AG20443 (cell line): ENCODE measurements at places on chromosomes 7 and 10.

- no peak for DNase-seq
These were observed 7.1 kb upstream of the MALSU1 start for GRCh38 chr7:23291957-23292560.

DNA sequence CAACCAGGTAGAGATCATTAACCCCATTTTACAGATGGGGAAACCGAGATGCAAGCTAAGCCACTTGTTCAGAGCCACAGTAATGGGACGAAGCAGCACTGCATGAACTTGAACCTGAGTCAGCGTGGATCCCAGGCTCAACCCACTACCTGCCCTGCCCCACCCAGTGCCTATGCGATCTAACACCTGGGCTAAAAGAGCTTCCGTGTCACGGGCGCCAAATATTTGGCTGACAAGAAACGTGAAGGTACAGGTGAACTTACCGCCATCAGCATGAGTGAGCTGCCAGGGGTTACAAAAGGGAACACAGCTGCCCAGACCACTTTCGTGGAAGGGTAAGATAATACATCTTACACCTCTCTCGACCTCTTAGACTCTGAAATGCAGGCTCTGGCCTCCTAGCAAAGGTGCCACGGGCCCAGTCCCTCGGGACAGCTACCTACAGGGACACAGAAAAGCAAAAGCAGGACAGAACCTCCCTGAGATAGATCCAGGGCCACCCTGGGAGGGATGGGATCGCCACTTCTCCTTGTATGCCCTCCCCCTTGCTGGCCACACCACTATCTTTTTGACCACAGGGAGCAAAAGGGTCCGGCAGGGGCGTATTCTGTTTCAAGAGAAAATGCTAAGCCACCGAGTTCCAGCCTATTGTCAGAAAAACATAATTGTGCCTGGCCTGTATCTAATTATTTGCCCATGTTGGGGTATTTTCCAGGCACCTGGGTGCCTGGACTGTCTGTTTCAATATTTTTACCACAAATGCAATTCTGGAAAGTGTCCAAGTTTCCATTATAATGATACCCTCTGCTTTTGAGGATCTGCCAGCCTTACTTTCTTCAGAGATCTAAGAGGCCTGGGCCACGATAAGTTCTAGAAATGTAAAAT, 6.4 kb downstream of the CHST15 start:
- no peak for DNase-seq

DNA sequence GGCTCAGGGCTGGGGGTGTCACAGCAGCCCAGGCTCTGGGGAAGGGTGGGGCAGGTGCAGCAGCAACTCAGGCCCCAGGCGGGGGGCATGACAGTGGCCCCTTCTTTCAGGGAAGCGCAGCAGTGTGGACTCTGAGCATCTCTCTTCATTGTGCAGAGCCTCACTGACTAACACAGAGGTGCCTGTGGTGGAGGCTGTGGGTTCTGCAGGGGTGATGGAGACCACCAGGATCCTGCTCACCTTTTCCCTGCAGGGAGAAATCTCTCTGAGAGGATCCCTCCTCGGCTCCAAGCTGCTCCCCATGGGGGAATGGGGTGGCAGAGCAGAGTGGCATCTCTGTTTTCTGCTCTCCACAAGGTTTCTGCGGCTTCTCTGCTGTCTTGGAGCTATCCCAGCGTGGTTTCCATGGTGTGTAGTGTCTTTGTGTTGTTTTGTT, 37.8 kb upstream of the SHH start:
- DNase-seq: no peak

- peak; percentile 62 for DNase-seq
These were observed 1174.3 kb downstream of the GATA3 start for GRCh38 chr10:9228771-9229170.

- no peak for DNase-seq
These were observed 435.9 kb downstream of the PLXNA4 start for GRCh38 chr7:132140341-132140740.

- no peak for DNase-seq
These were observed 272.9 kb downstream of the GALNT17 start for GRCh38 chr7:71404726-71405345.

- no peak for DNase-seq
These were observed 84.7 kb downstream of the CHST15 start for GRCh38 chr10:124008681-124009080.

DNA sequence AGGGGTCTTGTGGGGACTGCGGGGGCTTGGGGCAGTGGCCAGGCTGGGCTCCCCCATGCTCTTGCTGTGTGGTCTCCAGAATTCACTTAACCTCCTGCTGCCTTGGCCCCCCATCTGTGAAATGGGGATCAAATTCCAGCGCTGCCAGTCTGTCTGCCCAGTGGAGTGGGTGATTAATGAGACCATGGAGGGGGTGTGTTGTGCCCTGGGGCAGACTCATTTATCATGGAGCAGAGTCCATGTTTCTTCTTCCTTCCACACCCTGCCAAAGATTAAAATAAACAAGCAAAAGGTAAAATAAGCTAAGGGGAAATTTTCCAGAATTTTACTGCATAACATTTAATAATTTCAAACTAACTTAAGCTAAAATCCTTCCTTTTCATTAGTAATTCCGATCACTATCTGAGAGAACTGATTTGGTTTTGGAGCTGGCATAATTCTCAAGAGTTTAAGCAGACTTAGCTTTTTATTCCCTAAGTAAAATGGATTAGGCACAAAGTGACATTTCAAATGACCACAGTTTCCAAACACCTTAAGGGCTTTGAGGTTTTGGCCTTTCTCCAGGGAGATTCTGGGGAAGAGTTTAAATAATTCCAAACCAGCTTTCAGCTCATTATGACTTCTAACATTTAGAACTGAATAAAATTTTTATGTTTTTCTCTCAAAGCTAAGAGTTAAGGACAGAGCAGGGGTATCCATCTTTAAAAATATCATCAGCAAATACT, 211.9 kb downstream of the CXCL12 start:
- DNase-seq: no peak

- no peak for DNase-seq
These were observed 36.0 kb downstream of the BRI3 start for GRCh38 chr7:98317366-98318040.

- DNase-seq: no peak
These were observed 235.1 kb downstream of the FOXP2 start for GRCh38 chr7:114649689-114650088.

DNA sequence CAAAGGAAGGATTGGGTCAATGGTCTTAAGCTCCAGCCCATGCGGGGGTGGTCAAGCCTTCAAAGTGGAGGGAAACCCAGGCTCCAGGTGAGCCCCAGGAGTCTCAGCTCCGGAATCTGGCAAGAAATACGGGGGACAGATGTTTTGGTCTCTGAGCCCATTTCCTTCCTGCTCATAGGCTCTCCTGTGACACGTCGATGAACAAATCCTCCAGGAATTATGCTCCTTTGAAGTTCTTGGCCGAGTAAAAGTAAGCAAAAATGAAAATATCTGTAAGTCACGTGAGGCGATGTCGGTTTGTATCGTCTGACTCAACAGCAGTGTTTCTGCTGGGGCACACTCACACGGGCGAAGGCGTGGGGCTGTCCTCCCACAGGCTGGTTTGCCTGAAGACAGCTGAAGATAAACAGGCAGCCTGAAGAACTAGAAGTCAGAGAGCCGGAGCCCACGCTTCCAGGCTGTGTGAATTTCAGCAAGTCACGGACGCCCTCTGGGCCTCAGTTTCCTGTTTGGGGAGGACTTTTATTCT, 52.6 kb upstream of the SMNDC1 start:
- peak; percentile 92 for DNase-seq

DNA sequence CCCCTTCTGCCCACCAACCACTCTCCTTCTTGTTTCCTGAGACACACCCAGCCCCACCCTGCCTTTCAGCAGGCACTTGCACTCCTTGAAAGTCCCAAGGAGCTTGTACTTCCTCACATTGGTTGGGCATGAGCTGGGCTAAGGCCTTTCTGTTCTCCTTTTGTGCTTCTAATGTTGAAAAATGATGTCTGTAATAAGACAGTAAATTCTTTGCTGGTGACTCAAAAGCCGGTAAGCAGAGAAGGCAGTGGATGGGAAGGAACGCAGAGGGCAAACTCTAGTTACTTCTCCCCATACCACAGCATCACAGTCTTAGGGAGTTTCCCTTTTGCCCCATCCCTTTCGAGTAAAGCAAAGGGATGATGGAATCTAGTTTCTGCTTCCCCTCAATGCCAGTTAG, 185.6 kb downstream of the PLXNA4 start:
- DNase-seq: peak; percentile 85

GRCh38 chr7:5343884-5344283, 61.1 kb downstream of the SLC29A4 start:
- DNase-seq: no peak

DNA sequence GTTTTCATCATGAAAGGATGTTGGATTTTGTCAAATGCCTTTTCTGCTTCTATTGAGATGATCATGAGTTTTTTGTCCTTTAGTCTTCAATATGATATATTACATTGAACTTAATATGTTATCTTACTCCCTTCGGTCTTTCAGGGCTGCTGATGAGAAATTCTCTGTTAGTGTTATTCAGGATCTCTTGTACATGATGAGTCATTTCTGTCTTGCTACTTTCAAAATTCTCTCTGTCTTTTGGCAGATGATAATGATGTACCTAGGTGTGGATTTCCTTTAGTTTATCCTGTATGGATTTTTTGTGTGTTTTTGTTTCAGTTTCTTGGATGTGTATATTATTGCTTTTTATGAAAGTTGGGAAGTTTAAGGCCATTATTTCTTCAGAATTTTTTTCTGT, 320.9 kb upstream of the NPSR1 start:
- DNase-seq: no peak

DNA sequence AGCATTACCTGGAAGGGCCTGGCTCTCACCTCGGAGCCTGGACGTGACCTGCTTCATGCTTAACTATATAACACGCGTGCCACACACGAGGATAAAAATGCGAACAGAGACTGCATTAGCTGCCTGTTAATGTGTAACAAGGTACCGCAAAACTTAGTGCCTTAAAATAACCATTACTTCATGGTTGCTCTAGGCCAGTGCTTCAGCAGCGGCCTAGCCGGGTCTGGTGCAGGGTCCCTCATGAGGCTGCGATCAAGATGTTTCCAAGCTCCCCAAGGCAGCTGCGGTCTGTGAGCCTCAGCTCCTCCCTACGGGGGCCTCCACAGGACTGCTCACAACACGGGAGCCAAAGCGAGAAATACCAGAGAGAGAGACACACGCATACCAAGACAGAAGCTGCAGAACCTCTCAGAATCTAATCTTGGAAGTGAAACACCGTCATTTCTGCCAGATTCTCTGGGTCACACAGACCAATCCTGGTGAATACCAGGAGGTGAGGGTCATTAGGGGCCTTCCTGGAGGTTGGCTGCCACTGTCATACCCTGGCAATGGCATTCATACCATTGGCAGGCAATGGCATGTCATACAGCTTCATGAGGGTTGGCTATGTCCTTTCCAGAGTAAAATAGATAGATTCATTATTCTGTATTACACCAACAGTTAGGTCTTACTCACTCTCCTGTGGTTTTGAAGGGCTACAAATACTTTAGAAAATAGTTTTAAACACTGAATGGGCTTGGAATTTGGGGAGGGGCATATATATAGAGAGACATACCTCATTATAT, 94.5 kb downstream of the HIPK2 start:
- peak; percentile 68 for DNase-seq
